ENCODE measurements at places on chromosomes 3 and 15. TPM values are rescaled to one million over a fixed set of nuclear protein-coding genes. Genes with fewer than 3 reads are reported as not detected.

TLR9 gene
- total RNA-seq: not detected

- DNase-seq: no peak
- no peaks in the 10 kb centered on the region for H3K27me3 ChIP-seq
- H3K36me3 ChIP-seq: peaks cover 45% of the 10 kb centered on the region
- no peak overlapping the region for H3K27ac ChIP-seq
These were observed 25.5 kb downstream of the EIF2AK4 start for GRCh38 chr15:39959411-39959810.

DNA sequence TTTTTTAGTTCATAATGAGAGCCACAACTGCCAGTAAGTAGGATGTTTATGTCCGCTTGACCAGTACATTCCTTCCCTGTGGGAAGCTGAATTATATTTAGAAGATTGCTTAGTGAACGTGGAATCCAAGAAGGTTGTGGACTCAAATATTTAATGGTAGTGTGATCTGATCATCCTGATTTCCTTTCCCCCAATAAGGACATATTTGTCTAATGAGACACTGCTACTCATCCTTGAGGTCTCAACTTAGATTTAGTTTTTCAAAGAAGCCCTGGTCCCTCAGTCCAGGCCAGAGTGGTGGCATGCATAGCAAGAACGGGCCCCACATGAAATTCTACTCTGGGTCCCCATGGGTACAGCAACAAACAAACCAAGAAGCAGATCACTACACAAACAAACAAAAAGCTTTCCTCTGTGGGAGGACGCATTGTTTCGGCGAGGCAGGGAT, 60.8 kb downstream of the USP13 start:
- H3K27me3 ChIP-seq: no peaks in the 10 kb centered on the region
- peaks cover 77% of the 10 kb centered on the region for H3K4me1 ChIP-seq
- H3K27ac ChIP-seq: peak overlapping the region; percentile 98
- peak overlapping the region; percentile 26 for H3K4me3 ChIP-seq
- DNase-seq: no peak
- peaks cover 13% of the 10 kb centered on the region for H3K36me3 ChIP-seq

RHO gene
- not detected for total RNA-seq

PLSCR2 gene
- not detected for total RNA-seq

Data from osteocyte (in vitro differentiated cells).